ENCODE measurements at places on chromosomes 7 and 10.

DNA sequence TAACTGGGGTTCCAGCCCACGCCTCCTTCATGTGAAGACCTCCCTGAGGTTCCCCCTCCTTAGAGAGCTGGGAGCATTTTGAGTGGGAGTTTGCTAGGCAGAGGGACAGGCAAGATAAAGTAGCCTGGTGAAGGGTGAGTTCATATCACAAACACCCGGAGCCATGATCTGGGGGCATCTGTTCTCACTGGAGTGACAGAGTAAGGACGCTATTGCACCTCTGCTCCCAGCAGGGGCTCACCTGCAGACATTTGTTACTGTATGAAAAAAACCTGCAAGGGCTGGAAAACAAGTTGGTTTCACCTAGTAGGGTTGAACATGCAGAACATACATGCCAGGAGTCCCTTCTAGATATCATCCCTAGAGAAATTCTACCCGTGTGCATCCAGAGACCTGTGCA lies 88.4 kb downstream of the CARD11 start:
- no peak for DNase-seq

GRCh38 chr10:48542471-48543181 lies 62.2 kb downstream of the ARHGAP22 start:
- no peak for DNase-seq

DNA sequence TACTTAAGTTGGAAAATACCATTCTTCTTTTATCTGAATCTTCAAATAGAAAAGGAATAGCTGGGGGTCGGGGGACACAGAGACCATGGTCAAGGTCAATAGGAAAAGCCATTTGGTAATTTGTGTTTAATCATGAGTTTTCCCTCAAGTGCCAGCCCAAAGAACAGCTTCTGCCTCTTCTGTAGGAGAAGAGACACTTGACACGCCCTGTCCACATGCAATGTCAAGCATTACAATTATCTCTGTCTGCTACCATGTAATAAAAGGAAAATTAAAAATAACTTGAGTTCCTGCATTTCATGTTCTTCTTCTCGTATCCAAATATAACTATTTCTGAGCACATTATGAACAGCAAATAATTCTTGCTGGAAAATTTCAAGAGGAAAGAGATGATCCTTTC lies 241.7 kb downstream of the IPMK start:
- no peak for DNase-seq

GRCh38 chr7:82443036-82443546 lies 486 bp downstream of the CACNA2D1 start:
- DNase-seq: no peak

DNA sequence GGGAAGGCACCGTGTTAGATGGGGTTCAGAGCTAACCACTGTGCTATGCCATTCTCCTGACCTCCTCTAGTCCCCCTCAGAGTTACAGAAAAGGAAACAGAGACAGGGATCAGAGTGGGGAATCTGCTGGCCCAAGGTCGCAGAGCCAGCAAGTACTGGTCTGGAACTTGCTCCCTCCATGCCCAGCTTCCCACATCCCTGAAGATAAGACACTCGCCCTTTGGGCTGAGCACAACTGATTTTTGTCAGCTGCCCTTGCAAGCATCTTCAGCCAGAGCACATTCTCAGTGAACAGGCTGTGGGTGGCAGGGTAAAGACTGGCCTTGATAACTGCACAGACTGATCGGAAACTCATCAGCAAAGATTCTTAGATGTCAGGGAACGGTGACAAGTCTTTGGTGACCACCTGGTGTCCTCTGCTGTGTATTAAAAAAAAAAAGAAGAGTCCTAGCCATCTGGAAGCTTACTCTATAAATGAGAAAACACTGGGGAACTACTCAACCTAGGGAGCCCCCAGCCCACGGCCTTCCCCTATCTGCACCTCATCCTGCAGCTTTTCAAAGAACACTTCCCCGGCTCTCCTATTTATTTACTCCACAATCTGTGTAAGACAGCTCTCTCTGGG lies 1.3 kb upstream of the SORBS1 start:
- DNase-seq: no peak

DNA sequence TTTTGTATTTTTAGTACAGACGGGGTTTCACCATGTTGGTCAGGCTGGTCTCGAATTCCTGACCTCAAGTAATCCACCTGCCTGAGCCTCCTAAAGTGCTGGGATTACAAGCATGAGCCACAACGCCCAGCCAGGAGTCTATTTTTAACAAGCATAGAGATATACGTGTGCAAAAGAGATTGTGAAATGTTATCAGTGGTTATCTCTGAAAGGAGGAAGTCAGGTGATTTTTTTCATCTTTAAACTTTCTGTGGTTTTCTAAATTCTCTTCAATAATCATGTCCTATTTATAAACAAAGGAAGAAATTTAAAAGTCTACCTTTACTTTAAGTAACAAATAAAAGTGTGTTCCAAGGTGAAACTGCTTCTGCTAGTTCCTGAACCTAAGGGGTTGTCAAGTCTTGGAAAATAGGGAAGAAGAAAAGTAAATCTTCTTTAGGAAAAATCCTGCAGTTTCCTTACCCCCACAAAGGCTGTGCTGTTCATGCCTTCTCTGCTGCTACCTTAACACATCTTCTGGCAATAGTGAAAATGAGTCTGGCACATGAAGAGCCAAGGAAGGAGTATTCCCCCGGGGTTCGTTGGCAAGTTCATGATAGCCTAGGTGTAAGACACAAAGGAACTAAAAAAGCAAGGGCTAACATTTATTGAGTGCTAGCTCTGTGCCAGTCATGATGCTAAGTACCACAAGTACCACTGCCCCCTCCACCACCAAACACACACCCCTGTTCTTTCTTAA lies 51.1 kb downstream of the CYP26A1 start:
- DNase-seq: no peak

- DNase-seq: no peak
Measured at GRCh38 chr10:26528715-26529393, 90.7 kb downstream of the APBB1IP start.

DNA sequence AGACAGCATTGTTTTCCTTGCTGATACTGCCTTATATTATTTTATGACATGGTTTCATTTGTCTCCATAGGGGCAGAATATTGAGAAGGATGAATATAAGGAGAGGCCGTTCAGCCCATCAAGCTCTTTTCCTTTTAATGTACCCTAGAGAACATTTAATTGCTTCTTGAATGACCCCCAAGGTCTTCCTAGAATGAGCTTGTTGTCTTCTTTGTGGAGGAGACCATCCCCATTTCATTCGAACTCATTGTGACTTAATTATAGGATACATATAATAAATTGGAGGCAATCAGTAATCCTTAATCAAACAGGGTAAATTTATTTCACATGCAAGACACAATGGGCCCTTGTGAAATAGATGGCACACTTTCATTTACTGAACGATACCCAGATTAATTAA lies 231.3 kb downstream of the MDFIC start:
- no peak for DNase-seq

GRCh38 chr7:18570890-18571478 lies 75.4 kb downstream of the HDAC9 start:
- no peak for DNase-seq

DNA sequence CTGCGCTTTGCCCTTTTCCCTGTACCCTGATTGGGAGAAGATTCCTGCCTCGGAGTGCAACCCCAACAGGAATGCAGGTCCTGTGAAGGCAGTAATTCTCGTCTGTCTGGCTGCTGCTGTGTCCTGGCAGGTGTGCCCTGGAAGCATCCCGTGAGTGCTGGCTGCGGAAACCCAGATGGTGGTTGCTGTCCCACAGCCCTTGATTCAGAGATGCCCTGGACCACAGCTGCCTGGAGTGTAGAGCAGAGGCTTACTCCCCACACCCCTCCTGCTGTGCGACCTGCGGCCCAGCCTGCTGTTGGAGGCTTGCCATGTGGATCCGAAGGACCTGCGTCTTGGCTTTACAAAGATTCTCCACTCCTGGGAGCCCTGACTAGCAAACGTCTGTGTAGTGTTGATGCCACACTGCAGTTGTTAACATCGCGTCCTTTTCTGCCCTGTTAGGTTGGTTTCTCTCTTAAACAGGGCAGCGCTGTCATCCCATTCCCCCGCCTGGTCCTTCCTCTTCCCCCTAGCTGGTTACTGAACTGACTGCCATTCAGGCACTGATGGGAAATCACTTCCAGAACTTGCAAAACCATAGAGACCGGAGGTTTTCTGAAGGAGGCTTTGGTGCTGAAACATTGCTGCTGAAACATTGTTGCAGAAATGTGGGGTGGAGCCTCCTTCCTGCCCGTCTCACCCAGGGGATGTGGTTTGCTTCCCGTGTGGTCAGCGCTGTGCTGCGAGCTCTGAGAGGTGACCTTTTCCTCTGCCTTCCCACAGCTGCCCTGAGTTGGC lies 53.3 kb downstream of the DNAJB6 start:
- DNase-seq: peak; percentile 51

DNA sequence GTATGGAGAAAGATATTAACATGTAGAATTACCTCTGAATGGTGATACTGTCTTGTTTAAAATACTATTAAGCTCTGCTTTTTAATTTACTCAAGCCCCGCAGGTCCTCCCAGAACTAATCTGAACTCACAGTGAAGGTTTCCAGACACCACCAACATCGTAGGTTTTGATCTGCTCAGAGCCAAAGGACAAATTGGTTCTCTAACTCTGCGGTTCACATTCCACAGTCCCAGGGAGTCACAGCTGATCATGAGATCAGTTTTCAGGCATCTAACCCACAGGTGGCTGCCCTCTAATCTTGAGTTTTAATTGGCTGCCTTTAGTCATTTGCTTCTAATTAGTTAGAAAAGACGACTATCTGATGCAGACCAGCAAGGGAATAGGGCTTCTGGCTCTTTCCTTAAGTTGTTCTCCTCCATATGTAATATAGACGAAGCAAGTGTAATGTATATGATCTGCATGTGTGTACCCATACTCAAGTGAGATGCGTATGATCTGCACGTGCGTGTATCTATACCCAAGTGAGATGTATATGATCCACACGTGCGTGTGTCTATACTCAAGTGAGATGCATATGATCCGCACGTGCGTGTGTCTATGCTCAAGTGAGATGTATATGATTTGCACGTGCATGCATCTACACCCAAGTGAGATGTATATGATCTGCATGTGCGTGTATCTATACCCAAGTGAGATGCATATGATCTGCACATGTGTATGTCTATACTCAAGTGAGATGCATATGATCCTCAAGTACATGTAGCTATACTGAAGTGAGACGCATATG lies 331.5 kb upstream of the NPVF start:
- no peak for DNase-seq

GRCh38 chr7:104986628-104987259 lies 27.3 kb upstream of the KMT2E start:
- DNase-seq: no peak

DNA sequence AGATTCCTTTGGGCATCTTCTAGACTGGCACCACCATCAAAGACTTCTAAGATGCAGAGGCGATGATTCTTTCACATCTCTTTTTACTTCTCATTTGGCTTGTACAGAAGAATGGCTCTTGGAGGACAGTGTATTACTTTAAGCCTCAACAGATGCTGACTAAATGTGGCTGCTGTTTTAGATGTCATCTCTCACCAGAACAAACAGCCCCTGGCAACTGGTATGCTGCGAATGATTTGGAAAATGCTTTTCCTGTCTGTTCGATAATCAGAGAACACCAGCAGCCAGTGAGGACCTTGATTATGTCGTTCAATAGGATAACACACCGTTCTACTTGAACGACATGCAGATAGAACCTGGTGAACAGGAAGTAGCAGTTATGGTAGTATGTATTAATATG lies 131.8 kb downstream of the RNF216 start:
- DNase-seq: no peak
